ENCODE measurements at places on chromosomes 16 and 17.
A peak's percentile ranks its signal among the peaks of the same experiment; 100 is the strongest.

- no peak for DNase-seq
Observed at GRCh38 chr17:3447625-3448024, 14.0 kb upstream of the OR1E2 start.

DNA sequence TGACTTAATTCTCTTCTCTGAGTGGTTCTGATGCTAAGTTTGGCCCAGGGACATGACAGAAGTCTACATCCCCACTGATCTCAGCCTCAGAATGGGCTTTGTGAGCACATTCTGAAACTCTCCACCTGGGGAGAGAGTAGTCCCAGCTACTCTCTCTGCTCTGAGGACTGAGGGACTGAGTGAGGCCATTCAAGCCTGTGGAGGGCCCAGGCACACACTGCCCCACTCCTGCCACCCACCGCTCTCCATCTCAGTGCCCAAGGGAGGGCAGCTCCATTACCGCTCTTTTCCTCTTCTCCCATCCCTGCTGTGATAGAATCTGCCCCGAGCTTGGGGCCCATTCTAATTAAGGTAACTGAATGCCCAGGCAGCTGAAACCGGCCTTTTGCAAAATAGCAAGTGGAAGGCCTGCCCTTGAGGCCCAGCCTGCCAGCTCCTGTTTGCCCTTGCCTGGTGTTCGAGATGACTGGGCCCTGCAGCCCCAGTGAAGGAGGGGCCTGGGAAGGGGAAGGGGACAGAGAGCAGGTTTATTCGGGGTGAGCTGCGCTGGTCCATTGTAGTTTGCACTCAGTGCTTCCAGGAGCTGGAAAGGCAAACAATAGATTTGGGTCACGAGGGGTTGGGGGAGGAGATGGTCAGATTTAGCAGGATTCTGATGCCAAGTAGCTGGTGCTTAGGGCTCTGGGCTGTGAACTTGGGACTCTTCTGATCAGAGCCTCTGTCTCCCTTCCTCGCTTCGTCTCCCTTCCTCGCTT lies 76.2 kb downstream of the RAB11FIP4 start:
- DNase-seq, result no peak

GRCh38 chr17:77392376-77393273 lies 251.9 kb downstream of the SEC14L1 start:
- DNase-seq, result no peak

GRCh38 chr16:81946206-81946605 lies 65.1 kb downstream of the SDR42E1 start:
- no peak for DNase-seq

DNA sequence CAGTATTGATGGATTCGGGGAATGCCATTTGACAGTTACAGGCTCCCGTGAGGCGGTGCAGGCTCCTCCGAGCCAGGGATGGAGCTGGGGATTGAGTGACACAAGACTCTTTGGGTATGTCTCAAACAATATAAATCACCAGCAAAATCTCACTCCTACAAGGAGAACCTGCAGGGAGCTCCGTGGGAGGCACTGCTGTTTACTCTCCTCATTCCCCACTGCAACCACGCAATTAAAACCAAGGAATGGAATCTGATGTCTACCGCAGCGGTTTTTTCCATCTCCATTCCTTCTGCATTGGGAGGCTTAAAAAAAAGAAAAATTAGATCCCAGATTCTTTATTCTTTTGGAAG lies 157.9 kb downstream of the WWOX start:
- no peak for DNase-seq

- no peak for DNase-seq
Observed at GRCh38 chr17:71580220-71580619, 540.6 kb upstream of the SOX9 start.

DNA sequence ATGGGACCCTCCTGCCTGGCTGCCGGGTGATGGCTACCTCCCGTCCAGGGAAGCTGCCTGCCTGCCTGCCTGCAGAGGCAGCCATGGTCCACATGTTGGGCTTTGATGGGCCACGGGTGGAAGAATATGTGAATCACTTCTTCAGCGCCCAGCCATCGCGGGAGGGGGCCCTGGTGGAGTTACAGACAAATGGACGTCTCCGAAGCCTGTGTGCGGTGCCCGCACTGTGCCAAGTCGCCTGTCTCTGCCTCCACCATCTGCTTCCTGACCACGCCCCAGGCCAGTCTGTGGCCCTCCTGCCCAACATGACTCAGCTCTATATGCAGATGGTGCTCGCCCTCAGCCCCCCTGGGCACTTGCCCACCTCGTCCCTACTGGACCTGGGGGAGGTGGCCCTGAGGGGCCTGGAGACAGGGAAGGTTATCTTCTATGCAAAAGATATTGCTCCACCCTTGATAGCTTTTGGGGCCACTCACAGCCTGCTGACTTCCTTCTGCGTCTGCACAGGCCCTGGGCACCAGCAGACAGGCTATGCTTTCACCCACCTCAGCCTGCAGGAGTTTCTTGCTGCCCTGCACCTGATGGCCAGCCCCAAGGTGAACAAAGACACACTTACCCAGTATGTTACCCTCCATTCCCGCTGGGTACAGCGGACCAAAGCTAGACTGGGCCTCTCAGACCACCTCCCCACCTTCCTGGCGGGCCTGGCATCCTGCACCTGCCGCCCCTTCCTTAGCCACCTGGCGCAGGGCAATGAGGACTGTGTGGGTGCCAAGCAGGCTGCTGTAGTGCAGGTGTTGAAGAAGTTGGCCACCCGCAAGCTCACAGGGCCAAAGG lies 36.8 kb downstream of the NLRC5 start:
- no peak for DNase-seq

- no peak for DNase-seq
Observed at GRCh38 chr17:986322-986929, 6.8 kb upstream of the NXN start.

GRCh38 chr17:42536372-42537155 lies 523 bp downstream of the NAGLU start:
- peak; percentile 52 for DNase-seq

GRCh38 chr16:46774743-46775177 lies 26.6 kb upstream of the MYLK3 start:
- no peak for DNase-seq

DNA sequence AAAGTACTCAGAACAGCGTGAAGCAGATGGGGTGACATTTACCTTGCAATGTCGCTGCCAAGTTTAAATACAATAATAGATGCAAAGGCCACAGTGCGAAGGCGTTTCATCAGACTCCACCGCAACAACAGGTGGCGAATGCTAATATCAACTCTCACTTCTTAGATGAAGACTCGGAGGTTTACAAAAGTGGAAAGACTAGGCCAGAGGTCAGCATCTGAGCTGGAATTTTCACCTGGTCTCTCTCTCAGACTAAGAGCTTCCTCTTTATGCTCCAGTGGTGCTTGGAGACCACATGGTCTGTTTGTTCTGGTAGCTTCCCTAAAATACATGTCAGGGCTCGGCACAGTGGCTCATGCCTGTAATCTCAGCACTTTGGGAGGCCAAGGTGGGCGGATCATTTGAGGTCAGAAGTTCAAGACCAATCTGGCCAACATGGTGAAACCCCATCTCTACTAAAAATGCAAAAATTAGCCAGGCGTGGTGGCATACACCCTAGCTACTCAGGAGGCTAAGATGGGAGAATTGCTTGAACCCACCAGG lies 169.1 kb downstream of the XYLT1 start:
- no peak for DNase-seq

Data from activated CD4-positive, alpha-beta T cell treated with anti-CD3 and anti-CD28 coated beads, Interleukin-2, amount 50 U/mL, for 4 hours (primary cell).